ENCODE measurements at places on chromosomes 7 and 10.

DNA sequence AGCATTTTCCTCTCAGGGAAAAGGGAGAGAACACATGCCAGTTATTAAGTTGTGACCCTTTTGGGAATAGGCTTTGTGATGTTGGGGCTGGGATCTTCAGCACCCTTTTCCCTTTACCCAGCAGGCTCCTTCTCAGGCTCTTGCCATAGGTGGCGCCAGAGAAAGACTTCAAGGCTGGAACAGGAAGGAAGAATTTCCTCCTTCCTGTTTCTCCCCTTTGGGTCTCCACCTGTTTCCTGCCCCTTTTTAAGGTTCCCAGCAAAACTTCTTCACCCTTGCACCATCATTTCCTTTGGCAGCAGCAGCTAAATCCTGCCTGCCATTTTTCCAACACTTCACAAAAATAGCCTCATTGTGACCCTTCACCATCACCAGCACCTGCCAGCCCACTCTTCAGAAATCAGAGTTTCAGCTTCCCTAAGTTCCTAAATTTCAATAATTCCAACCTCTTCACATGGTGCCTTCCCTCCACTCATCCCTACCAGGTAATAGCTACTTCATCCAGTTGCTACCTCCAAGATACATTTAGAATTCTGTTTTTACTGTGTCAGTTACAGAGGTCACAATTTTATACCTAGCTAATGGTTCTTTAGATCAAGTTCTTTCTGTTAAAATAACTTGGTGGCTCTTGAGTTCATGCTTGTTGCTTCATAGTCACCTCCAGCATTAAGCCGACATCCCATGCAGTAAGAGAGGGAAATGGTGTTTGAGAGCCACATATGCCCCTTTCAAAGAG lies 22.4 kb upstream of the FOXK1 start:
- DNase-seq: no peak

DNA sequence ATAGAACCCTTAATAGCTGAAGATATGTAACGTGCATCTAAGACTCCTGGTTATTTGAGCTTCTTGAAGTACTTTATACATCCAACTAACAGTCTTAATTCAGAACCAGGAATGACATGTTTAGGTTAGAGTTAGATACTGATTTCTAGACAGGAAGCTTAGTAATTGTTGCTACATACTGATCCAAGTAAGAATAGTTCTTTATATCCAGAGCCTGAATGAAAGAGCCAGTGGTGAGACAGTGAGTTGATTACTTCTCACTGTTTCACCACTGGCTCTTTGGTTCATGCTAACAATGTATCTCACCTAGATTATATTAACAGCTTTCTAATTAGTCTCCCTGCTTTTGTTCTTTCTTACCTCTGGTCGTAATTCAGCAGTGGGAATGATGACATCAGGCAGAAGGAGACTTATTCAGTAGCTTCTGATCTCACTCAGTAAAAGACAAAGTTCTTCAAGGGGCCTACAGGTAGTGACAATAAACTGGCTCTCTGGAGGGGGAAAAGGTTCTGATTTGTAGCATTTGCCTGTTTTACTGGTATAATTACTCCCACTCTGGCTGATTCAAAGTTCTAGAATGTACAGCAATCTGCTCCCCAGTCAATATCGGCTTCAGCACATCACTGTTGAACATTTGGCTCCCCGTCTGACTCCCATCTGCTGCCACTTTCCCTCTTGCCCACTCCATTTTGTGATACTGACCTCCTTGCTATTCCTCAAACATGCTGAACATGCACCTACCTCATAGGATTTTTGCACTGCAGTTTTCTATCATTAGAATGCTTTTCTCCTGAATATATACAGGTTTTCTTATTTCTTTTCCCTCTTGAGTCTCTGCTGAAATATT lies 29.1 kb downstream of the MCU start:
- no peak for DNase-seq

- no peak for DNase-seq
These were observed 272.0 kb upstream of the GNAI1 start for GRCh38 chr7:79862447-79863210.

DNA sequence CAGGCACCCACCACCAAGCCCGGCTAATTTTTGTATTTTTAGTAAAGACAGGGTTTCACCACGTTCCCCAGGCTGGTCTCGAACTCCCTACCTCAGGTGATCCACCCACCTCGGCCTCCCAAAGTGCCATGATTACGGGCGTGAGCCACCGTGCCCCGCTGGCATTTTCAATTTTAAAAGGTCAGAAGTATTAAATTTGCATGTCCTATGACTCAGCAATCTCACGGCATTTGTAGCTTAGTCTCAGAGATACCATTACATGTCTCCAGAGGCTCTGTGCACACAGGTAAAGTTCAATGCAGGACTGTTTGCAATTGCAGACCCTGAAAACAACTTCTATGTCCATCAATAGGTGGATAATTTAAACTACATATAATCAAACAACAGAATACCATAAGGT lies 99.2 kb downstream of the DLG5 start:
- DNase-seq: no peak

GRCh38 chr10:96285331-96285752 lies 14.0 kb upstream of the BLNK start:
- no peak for DNase-seq

DNA sequence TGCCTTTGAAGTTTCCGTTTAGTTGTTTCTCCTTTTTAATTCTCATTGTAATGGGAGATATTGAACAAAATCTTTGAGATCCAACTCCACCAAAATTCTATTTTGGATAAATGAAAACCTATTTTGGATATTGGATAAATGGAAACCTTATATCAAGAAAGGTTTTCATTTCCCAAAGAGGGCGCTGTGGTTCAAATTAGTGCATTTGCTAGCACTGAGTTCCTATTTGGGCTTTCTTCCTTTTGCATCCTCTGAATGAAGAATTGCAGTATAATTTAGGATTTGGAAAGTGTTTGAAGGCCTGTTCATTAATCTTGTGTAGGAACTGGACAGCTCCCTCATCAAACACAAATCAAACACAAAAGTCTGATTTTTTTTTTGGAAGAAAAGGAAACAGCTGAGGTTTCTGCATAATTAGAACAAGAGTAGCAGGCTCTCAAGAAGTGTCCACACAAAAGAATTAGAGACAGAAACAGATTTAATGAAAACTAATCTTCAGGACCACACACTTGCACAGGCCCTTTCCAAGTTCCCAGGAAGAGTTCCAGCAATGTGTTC lies 80.8 kb upstream of the KLF14 start:
- no peak for DNase-seq

DNA sequence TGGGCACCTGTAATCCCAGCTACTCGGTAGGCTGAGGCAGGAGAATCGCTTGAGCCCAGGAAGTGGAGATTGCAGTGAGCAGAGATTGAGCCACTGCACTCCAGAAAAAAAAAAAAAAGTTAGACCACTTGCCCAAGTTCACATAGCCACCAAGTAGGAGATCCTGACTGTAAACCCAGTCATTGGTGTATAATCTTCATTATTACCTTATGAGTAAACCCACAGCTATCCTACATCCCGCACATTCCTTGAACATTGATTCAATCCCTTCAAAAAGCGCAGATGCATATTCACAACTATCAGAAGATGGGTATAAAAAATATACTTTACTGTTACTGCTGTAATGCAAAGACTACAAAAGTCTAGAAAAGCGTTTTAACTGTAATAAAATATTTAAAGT lies 512.9 kb downstream of the SUGCT start:
- DNase-seq: no peak

- DNase-seq: peak; percentile 91
These were observed 66.4 kb upstream of the ATRNL1 start for GRCh38 chr10:115026746-115027140.

DNA sequence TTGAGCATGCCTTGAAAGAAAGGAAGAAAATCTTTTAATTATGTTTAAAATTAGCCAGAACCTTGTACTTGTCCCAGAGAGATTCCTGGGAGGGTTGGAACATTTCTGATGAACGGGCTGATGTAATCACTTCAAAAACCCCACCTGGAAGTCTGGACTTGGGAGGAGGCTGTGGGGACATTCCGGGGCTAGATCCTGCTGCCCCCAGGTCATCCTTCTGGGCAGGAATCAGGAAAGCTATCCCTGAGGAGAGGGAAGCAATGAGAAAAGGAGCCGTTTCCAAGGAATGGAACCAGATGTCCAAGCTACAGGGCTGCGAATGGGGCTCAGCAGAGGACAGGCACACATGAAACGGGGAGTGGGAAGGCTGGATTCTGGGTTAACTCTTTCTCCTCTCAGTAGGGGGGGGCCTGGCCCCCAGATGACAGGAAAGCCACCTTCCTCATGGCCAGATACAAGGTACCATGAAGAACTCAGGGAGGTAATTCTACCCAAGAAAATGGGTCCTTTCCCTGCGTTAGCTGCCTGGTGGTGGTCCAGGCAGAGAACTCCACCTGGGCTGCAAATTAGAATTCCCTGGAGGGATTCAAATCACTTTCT lies 280.1 kb downstream of the TCF7L2 start:
- DNase-seq: no peak

DNA sequence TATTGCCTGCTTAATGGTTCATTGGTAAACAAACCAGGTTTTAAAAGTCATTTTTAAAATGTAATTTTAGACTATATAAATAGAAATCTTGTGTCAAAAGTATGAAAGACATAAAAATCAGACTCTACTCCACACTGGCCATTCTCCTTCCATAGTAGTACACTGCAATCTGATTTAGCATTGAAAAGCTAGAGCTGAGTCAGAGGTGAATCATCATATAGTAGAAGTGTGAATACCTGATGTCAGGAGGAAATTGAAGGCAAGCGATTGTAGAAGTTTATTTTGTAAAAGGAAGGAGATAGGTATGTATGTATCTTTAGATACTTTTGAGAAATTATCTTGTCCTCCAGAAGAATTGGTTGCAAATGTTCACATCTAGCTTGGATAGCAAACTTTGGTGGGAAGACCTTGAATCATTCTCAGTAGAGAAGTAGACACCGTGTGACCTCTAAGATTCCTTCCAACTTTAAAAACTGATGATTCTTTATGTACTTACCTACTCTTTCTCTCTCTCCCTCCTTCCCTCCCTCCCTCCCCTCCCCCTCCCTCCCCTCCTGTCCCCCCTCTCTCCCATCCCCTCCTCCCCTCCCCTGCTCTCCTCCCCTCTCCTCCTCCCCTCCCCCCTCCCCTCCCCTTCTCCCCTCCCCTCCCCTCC lies 88.1 kb downstream of the BTAF1 start:
- DNase-seq: no peak

GRCh38 chr10:67790534-67791408 lies 47.2 kb downstream of the DNAJC12 start:
- DNase-seq: no peak

- no peak for DNase-seq
These were observed 1166.7 kb upstream of the C7orf33 start for GRCh38 chr7:147423875-147424274.

DNA sequence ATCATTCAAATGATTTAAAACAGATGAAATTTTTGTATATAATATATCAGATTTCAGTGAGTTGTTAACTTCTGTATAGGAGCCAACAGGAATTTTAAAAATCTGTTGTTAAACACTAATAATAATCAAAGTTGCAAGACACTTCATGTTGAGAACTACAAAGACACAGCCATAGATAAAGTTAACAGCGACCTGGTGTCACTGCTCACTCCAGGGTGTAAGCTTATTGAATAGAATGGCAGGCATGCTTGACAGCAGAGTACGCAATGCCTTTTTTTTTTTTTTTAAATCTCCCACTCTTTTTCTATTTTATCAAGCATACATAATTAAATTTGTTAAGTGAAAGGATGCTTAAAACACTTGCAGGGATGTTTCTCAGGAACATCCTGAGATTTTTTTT lies 32.0 kb downstream of the PCDH15 start:
- DNase-seq: no peak

DNA sequence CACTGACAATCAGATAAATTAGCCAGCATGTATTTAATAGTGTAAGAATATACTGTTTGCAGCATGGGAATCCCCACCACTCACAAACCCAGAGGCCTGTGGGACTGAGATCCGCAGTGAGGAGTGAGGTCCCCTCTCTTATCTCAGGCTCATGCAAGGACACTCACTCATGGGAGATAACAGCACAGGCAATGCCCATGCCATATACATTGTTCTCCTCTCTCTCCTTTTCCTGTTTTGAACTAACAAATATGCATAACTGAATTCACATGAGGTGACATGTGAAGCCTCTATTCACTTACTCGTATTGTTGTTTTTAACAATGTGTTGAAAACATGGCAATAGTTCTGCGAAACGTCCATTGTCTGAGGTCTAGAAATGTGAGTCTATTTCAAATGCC lies 230.5 kb downstream of the ARHGAP21 start:
- DNase-seq: no peak

- no peak for DNase-seq
These were observed 156.2 kb downstream of the TCERG1L start for GRCh38 chr10:131155218-131155875.

- no peak for DNase-seq
These were observed 28.2 kb upstream of the ZCCHC24 start for GRCh38 chr10:79473496-79474095.

DNA sequence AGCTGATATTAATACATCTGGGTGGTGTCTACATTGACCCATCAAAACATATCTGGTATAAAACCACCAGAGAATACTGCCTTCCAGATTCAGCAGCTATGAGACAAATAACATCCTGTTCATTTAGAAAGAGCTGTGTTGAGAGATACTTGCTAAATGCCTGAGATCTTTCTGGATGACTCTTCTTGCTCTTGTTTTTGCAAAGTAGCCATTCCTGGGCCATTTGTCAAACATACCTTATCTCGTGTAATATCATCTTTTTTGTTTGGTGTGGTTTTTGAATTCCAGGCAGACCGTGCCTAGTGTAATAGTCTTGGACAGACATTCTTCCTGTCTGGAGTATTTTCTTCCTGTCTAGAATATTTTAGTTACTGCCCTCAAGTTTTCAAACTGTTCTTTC lies 74.7 kb upstream of the PRR15 start:
- DNase-seq: no peak

- DNase-seq: no peak
These were observed 58.0 kb downstream of the PDSS1 start for GRCh38 chr10:26755443-26755903.

DNA sequence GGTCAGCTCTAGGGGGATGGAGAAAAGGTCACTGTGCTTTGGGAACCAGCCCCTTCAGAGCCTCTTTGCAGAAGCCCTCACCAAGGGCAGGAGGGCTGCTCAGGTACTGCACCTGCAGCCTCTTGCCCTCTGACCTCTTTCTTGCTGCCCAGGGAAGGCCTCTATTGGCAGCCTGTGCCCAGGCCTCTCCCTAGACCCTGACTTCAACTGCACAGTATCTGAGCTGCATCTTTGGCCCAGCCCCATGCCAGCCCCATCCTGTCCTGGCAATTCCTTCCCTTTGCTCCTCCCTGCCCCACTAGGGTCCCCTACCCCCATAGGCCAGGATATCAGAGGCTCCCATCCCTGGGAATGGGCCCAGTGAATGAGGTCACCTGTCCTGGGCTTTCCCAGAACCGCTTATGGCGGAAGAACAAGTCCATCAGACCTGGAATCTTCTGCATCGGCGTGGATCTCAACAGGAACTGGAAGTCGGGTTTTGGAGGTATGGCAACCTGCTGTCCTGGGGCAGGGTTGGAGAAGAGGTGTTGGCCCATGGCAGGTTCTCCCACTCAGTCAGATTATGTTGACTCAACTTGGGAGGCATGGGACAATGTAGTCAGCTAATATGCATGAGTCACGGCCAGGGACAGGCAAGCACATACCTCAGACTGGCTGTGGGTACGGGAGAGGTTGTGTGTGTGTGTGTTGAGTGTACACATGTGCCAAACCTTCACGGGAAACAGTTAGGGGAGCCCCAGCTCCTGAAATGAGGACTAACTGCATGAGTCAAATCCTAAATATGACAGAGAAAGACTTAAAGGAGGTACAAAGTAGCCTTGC lies 17.1 kb upstream of the CPA1 start:
- no peak for DNase-seq

Data from NCI-H748 treated with DMSO at 0.1 percent for 48 hours (cell line).